Panc1 (cell line): ENCODE measurements at places on chromosomes 12 and 14.

GRCh38 chr12:62537551-62537950, 70.9 kb downstream of the MON2 start:
- no peak for DNase-seq

DNA sequence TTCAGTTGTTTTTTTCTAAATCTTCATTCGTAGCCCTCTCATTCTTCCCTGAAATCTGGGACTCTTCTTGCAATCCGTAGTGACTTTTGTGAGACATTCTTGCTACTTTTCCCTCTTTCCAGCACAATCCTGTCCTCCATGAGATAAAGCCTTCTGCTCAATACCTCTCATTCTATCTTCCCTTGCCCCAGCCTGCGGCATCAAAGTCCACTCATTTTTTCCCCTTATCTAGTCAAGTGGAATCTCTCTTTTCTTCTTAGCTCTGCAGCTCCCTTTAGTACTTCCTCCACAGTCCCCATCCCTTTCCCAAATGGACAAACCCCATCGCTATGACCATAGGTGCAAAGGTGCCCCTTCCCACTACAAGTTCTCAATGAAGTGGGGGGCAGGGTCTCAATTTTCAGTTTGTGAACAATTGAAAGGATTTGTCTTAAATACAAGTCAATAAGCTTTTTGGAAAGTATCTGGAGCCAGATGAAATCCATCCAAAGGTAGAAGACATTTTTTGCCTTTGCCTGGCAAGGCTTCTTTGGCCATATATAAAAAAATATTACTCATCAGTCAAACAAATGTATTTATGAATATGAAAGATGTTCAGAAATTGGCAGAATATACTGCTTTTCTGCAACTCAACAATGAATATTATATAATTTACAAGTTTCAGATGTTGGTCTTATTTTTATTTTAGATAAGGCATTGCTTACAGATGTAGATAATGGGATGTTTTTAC, 179.4 kb downstream of the SNAPC1 start:
- no peak for DNase-seq

GRCh38 chr12:100651694-100652093, 78.2 kb downstream of the GAS2L3 start:
- no peak for DNase-seq

DNA sequence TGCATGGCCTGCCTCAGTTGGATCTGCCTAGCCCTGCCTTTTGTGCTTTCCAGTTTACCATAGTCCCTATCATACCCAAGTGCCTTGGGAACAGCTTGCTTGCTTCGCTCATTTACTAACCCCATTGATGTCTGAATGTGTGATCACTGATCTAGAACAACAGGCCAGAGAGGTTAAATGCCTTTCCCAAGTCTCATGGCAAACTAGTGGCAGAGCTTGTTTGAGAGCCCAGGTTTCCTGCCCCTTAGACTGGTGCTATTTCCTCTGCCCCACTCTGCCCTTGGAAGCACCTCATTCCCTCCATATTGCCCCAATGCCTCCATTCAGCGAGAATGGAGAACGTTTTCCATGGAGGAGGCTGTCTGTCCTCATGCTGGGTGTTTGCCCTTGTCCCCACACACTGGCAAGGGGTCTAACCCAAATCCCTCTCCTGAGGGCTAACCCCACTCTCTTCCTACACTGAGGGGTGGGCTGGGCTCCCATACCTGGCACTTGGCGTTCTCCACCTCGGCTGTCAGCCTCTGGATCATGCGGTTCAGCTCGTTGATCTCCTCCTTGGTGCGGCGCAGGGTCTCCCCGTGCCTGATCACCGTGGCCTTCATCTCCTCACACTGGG, 19.8 kb downstream of the KRT7 start:
- no peak for DNase-seq

- no peak for DNase-seq
Measured at GRCh38 chr14:49766839-49767238, 1.1 kb upstream of the KLHDC2 start.

DNA sequence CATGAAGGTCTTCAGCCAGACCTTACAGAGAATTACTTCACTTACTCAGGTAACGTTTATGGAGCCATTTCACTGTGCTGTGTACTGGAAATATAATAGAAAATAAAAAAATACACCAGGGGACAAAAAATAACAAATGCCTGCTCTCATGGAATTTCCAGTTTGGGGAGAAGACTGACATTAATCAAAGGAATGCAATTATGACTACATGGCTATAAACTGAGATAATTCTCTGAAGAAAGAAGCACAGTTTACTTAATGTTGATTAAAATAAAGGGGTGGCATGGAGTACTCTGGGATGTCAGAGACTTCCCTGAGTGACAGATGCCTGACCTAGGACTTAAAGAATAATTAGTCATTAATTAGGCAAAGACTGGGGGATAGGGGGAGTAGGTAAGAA, 59.0 kb downstream of the DENND5B start:
- no peak for DNase-seq

GRCh38 chr12:21906919-21907493, 34.2 kb downstream of the ABCC9 start:
- DNase-seq: no peak

GRCh38 chr12:26226122-26226521, 30.7 kb downstream of the SSPN start:
- no peak for DNase-seq

GRCh38 chr12:23055004-23055403, 430.0 kb downstream of the ETNK1 start:
- DNase-seq: no peak

DNA sequence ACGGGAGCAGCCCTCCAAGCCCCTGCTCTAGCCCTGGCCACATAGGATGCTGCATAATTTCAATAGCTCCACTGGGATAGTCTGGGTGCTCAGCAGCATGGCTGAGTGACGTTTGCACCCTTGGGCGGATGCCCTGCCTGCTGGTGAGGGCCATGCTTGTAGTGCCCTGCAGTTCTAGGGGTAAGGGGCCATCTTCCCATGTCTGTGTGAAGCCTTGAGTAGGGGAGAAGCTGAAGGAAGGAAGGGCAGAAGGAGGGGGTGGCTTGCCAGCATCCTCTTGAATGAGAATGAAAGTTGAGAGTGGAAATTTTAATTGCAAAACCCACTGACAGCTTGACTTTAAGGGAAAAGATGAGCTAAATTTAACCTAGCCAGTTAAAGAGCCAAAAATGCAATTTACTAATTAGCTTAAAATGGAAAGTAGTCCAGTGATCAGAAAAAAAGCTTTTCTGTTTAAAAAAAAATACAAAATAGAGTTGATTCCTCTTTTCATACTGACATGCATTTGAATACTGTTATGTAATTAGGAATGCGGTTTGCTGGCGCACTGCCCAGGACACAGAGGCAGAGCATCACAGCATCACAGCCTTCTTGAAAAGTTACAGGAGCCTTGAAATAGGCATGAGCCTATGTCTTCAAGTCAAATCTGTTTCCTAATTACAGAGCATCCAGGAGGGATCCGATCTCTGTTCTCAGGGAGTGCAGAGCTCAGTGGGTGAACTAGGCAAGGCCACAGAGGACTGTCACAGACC, 18.5 kb upstream of the EML1 start:
- DNase-seq: no peak

DNA sequence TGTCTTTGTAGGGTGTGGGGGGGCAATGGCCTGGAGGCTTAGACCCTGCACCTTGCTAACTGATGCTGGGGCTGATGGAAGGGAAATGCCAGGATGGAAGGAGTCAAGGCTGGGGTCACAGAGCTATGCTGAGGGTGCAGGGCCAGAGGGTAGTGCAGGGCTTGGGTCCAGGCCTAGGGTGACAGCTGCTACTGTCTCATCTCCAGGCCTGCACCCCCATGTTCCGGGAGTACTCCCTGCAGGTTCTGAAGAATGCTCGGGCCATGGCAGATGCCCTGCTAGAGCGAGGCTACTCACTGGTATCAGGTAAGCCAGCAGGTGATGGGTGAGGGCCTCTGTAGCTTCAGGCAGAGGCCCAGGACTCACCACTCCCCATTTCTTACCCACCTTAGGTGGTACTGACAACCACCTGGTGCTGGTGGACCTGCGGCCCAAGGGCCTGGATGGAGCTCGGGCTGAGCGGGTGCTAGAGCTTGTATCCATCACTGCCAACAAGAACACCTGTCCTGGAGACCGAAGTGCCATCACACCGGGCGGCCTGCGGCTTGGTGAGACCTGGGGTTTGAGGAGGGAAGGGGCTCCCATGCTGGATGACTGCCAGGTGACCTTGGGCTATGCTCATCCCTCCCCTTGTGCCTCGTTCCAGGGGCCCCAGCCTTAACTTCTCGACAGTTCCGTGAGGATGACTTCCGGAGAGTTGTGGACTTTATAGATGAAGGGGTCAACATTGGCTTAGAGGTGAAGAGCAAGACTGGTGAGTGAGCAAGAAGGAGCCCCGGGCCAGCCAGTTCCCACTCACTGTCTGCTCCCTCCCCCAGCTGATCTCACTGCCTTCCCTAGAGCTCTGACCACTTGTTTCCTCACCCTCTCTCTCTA, 4.1 kb downstream of the SHMT2 start:
- no peak for DNase-seq

GRCh38 chr14:34911209-34912150, 36.3 kb upstream of the BAZ1A start:
- DNase-seq: no peak

- no peak for DNase-seq
Measured at GRCh38 chr12:132818562-132818961, 10.1 kb downstream of the GOLGA3 start.

DNA sequence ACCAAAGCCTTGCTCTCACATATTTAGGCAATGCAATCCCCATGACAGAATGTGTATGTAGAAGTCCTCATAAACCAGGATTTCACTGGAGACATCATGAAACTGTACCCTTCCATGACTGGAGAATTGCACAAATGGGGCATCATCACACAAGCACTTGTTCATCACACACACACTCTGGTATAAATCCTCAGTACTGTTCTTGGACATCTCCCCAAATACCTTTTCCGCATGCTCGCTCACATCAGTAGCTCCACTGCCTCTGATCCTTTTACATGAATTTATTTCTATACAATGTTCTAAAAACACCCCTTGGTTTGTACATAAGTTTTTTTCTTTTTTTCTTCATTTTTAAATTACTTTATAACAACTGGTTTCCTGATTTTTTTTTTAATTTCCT, 3.3 kb upstream of the ING4 start:
- DNase-seq: no peak

DNA sequence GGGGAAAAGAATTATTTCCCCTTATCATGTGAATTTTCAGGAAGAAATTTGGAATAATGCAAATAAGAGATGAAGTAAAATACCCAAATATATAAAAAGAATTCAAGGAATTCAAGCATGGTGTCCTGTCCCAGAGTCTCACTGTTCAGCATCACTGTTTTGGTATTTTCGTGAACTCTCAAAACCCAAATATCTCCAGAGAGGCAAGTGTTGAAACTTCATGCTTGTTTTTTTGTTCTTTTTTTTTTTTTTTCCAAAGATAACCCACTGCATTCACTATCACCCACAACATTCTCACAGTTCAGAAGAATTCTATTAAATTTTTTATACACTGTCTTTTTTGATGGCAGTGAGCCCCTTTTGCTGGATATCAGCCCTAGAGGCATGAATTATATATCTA, 354.9 kb downstream of the DIO2 start:
- no peak for DNase-seq

DNA sequence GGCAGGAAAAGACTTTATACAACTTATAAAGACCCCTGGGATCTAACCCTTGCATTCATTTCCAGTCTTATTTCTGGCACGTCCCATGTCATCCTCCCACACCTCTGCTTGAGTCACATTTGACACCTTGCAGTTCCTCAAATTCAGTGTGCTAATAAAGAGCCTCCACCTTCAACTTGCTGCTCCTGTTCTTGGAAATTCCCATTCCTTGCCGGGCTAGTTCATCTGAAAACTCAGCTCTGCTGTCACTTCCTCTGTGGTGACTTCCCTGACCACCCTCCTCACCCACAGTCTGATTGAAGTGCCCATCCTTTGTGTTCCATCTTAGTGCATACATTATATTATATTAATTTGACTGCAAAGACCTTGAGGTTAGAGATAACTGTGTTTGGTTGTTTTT, 37.4 kb upstream of the PSMA6 start:
- no peak for DNase-seq

DNA sequence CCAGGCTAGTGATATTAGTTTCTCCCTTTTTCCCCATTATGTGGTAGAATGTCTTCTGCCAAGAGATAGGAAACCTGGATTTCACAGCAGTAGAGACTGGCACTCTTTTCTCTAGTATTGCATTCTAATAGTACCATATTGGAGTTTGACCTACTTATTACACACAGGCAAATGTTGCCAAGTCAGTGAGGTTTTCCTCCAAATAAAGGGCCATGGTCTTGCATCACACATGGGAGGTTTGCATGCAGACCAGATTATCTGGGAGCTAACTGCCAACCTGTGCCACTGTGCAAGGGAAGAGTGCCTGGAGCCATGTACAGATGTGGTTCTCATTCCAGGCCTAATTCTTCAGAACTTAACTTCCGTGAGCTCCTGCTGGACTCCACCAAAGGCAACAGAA, 113.3 kb downstream of the ANO6 start:
- no peak for DNase-seq

DNA sequence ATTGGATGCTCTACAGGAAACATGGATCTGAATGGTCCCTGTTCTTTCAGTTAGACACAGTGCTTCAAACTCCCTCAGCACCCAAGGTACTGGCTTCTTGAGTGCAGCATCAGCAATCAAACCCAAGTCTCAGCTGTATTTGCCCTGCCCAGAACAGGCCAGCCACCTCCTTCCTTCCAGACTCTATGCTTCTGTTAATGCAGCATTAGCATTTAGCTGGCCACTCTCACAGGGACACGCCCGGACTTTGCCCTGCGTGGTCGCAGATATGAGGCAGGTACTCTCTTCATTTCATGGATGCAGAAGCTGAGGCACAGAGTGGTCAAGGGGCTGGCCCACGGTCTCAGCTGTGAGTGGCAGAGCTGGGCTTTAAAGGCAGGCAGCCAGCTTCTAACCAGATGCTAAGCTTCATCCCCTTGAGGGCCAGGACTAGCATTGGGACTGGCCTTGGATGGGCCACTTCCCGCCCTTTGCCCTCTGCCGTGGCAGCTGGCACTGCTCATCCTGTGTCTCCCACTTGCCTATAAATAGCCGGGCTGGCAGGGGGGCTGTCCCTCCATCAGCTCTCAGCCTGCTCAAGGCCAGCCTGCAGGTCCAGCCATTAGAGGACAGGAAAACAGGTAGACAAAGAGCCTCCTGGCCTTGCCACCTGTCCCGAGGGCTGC, 1.5 kb upstream of the SLC25A47 start:
- DNase-seq: no peak

- DNase-seq: no peak
Measured at GRCh38 chr14:50312734-50313054, 570 bp downstream of the DMAC2L start.

GRCh38 chr14:106872611-106873446, 1346.4 kb downstream of the TMEM121 start:
- no peak for DNase-seq

DNA sequence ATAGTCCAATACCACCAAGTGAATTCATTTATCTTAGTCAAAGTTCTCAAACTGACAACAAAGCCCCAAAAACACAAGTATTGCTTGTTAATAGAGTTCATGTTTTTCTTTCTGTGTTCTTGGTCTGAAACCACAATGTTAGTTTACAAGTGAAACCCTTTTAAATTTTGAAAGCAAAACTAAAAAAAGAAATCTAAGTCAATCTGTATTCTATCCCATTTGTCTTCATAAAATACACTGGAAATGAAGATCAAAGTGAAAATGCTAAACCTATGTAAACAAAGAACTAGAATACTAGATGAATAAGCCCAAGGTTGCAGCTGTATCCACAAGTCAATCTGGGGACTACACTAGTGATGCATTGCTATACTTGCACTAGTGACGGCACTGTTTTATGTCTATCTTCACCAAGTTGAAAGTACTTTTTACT, 10.4 kb downstream of the MAP4K5 start:
- DNase-seq: no peak

- no peak for DNase-seq
Measured at GRCh38 chr14:42715316-42715715, 1108.6 kb downstream of the LRFN5 start.

- no peak for DNase-seq
Measured at GRCh38 chr12:110458756-110459155, 8.6 kb upstream of the ARPC3 start.
